ENCODE measurements at places on chromosomes 4 and X.

DNA sequence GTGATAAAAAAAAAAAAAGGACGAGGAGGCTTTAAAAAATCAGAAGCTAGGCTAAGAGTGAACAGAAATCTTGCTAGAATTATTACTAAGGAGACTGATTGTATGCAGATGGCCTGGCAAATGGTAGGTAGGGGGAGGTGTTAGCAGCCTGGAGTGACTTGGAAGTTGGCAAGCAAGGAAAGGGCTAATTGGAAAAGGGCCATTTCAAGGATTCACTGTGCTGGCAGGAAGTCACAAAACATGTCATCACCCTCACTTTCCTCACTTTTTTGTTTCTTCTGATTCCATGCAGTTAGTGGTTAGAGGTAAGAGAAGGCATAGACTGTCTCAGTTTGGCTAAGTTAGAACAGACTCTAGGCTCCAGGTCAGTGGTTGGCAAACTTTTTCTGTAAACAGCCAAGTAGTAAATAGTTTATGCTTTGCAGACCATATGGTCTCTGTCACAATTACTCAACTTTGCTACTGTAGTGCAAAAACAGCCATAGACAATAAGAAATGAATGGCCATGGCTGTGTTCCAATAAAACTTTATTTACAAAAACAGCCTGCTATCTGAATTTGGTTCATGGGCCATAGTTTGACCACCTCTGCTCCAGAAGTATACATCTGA is 646.5 kb upstream of the ACTRT1 start:
- no peak for DNase-seq

GRCh38 chrX:149898554-149898953 is 17.6 kb downstream of the MAGEA8 start:
- DNase-seq = no peak

GRCh38 chrX:41921492-41922430 is 1.6 kb downstream of the CASK start:
- no peak for DNase-seq

DNA sequence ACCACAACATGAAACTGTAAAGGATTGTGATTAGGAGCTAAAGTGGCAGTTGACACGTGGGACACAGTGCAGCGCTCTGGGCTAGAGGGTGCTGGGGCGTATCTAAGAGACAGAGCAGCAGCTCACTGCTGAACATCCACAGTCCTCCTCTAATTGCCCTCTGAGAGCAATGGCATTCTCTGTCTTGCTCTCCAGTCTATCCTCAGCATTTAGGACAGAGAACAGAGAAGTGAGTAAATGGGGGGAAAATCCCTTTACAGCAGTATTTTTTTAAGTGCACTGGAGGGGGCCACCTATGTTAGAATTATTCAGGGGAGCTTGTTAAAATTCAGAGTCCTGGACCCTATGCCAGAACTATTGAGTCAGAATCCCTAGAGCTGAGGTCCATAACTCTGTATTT is 4.2 kb upstream of the TMEM154 start:
- no peak for DNase-seq

GRCh38 chrX:18607966-18608365 is 63.9 kb downstream of the RS1 start:
- DNase-seq = no peak

- no peak for DNase-seq
Observed at GRCh38 chrX:153474266-153474665, 3.9 kb upstream of the HAUS7 start.

- DNase-seq = no peak
Observed at GRCh38 chr4:17309567-17310268, 202.2 kb downstream of the QDPR start.

GRCh38 chr4:31190671-31191070 is 470.5 kb downstream of the PCDH7 start:
- DNase-seq = no peak

GRCh38 chrX:80223982-80224579 is 196.2 kb upstream of the TENT5D start:
- DNase-seq = no peak

DNA sequence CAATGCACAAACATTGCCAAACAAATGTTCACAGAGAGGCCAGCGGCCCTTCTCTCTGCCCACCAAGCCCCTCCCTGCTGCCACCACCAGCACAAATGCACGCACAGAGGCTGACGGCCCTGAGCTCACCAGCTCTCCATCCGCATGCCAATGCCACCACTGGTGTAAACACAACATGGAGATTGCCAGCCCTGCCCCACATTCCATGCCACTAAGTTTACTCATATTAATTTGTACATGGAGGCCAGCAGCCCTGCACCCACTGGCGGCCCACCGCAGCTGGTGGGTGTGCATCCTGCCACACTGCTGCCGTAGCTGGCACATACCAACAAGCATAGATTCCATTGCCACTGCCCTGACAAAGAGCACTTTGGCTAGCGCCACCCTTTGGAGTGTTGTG is 124.0 kb downstream of the CYLC1 start:
- DNase-seq = no peak

GRCh38 chrX:264634-265455 is 16.3 kb upstream of the PLCXD1 start:
- no peak for DNase-seq

DNA sequence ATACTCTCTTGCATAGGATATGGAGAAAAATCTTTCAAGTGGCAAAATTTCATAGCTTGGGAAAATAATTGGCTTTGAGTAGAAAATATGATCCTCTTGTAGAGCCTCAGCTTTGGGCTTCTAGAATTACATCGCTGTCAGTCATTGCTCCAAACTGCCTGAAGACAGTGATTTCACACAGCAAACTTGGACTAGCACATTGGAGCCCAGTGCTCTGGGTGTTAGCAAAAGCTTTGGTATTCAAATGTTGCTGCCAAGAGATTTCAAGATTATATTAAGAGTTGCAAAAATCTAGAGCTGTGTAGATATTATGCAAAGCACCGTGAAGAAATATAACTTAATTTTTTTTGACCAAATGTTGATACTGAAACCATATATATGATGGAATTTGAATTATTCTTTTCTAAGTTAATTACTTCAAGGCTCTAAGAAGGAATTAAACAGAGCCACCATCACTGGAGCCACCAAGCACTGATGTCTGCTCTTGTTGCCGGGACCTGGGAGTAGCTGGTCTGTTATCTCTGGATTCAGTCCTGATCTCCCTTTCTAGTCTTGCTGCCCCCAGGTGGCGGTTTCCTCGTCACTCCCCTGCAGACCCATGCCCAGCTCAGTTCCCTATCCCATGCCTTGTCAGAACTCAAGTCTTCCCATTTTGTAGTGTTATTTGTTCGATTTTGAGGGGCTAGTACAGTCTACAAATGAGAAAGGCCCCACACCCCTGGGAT is 260.7 kb upstream of the SFRP2 start:
- no peak for DNase-seq

DNA sequence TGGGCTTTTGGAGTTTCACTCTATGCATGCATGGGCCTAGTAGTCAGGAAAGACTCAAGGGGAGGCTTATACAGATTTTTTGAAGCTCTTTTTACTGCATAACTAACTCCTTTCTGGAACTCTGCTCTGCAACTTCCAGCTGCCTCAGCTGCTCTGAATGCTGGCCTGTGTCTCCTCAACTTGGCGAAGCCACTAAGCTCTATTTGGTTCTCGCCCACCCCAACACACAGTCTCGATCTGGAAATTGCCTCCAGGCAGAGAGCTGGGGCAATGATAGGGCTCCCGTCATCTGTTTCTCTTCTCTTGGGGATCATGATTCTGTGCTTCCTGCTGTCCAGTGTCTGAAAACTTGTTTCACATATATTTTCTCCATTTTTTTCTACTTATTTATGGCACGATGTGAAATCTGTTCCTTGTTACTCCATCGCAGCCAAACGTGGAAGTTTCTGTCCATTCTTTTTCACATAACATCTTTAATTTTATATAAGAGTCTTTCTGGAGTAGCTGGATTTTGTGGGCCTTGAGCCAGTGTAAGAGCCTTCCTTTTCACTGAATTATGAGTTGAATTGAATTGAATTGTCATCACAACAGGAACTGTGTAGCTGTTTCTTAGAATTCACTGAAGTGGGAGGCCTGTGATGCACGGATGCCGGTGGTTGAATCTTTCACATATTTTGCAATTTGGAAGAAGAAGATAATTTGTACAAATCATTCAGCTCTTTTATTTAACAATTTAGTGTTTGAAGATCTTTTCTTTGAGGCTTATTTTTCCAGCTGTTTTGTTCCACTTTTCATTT is 9.0 kb downstream of the ZNF275 start:
- DNase-seq = no peak

- DNase-seq = no peak
Observed at GRCh38 chrX:150594584-150594983, 26.2 kb downstream of the MTM1 start.

- no peak for DNase-seq
Observed at GRCh38 chrX:123835661-123836371, 24.0 kb upstream of the XIAP start.

DNA sequence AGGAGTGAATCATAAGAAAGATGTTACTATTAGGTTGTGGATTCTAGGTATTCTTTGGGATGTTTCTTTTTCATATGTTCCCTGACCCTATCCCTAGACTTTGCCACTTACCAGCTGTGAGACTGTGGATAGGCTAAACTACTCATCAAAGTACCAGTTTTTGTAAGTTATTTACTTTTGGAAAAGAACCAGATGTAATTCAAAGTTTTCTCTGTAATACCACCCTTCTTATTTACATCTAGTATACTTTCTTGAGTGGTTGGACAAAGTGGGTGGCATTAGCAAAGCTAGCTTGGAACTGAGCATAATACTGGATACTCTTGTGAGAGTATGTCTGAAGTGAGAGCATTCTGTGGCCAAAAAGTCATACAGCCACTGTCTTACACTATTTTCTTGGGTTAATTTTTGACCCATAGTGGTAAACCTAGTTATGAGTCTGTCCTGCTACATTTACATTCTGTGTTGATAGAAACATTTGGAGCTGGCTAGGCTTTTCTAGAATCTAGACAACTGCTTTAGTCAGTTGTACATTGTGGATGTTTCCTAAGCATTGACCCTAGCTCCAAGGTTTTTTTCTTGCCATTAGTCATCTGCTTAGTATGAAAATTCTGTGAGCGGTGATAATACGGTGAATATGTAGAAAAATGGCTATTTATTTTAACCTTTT is 41.7 kb downstream of the KDM6A start:
- no peak for DNase-seq

GRCh38 chr4:21765810-21766407 is 182.7 kb downstream of the KCNIP4 start:
- DNase-seq = no peak

GRCh38 chrX:71989768-71990426 is 79.3 kb downstream of the NHSL2 start:
- no peak for DNase-seq

GRCh38 chr4:75919920-75920319 is 17.7 kb upstream of the PPEF2 start:
- DNase-seq = no peak

GRCh38 chrX:20028588-20028987 is 37.7 kb upstream of the BCLAF3 start:
- no peak for DNase-seq

GRCh38 chrX:33333271-33333670 is 121.9 kb upstream of the DMD start:
- no peak for DNase-seq

DNA sequence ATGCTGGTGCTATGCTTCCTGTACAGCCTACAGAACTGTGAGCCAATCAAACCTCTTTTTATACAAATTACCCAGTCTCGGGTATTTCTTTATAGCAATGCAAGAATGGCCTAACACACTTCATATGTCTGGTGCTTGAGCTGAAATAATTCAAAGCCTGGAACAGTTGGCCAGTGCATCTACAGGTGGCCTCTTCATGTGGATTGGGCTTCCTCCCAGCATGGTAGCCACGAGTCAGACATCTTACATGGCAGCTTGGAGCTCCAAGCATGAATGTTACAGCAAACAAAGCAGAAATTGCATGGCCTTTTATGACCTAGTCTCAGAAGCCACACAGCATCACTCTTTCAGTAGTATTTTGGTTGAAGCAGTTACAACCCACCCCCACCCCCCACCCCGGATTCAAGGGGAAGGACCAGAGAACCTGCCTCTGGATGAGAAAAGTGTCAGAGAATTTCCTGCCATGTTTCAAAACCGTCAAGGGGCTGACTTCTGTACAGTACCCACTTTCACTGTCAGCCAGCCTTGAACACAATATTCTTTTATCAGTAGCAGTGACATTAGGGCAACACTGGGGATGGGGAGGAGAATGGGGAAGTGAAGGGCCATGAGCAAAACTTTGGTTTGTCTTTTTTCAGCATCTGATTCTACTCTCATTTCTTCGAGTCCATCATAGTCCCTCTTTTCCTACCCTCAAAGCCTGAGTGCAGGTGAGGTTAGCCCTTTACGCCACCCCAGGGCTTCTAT is 368.7 kb downstream of the BCOR start:
- no peak for DNase-seq

GRCh38 chr4:95084584-95084983 is 326.8 kb downstream of the BMPR1B start:
- DNase-seq = no peak

DNA sequence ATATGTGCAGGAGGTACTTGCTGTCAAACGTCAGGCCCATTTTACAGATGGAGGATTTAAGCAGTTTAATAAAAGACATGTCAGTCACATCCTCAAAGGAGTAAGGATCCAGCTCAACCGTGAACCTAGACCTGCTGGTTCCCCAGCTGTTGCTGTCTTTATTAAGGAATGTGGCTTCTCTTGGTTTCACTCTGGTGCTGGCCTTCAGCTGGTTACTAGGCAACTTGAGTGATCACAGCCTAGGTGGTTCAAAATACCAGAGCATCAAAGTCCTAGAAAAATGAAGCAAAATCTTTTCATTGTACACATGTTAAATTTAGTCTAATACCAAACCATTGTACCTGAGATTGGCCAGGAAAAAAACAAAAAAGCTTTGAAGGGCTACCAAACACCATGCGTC is 32.7 kb upstream of the GLRA2 start:
- no peak for DNase-seq

GRCh38 chr4:169914866-169915265 is 111.3 kb downstream of the MFAP3L start:
- DNase-seq = no peak

GRCh38 chrX:16832301-16832700 is 37.9 kb downstream of the RBBP7 start:
- DNase-seq = no peak

DNA sequence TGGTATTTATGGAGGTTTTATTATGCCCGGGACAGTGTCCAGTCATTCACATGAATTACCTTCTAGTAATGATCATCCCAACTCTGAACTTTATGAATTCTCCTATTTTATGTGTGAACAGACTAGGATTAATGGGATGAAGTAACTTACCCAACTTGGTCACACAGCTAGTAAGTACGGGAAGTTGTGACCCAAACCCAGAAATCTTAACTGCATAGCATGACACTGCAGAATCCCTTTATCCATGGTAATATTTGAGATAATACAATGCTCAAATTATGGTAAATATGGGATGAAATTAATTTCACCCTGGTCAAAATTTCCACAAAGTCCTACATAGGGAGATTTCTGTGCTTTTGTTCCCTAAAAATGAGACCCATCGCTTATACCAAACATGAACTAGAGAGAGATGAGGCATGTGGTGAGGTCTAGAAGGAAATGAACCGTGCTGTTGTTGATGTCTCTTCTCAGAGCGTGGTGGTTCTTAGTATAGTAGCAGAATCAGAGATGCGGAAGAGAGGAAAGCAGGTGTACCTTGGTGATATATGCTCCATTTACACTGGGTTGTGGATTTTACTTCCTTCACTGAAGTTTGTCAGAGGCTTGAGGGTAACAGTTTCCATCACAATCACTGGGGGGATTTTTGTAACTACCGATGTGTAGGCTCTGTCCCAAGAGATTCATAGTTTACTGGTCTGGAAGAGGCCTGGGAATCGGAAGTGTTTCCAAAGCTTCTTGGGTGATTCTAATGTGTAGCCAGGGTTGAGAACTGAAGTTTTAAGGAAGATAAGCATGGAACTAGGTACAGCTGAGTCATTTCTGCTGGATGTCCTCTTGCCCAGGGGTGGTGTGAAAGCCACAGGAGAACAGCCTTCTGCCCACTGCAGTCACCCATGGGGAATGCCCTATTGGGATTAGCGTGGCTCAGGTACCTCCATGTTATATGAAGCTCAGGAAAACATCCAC is 30.2 kb upstream of the FAM9C start:
- peak; percentile 21 for DNase-seq

Data from CD4-positive, alpha-beta T cell treated with Interleukin-1 beta for 1 hour (primary cell).